ENCODE measurements at places on chromosomes 6 and 20.

DNA sequence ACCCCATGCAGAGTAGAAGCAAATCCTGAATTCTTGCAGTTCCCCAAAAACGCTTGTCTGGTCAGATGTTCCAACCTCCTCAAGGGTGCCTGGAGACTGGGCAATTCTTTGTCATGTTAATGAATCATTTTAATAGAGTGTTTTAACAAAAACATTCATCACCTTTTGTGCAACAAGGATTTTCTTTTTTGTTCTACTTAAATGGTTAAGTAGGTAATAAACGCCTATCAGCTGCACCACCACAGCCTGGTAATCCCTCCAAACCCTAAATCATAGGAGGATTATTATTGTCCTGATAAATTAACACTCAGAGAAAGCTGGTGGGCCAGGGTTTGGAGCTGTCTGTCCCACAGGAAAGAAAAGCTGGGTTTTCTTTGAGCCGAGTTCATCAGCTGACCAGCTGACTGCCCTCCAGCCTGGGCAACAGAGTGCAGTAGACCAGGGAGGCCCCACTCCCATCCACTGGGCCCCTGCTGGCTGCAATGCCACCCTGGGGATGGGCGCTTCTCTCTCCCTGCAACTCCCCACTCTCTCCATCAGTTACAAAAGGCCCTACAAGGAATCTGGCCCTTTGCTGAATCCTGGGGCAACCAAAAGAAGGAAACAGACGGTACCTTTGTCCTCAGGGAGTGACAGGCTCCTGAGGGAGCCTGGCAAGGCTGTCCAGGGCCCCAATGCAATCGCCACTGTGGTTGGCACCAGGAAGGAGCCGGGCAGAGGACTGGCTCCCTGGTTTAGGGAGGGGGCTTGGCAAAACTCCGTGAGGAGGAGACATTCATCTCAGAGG is 23.1 kb upstream of the BMP7 start:
- no peak for DNase-seq

DNA sequence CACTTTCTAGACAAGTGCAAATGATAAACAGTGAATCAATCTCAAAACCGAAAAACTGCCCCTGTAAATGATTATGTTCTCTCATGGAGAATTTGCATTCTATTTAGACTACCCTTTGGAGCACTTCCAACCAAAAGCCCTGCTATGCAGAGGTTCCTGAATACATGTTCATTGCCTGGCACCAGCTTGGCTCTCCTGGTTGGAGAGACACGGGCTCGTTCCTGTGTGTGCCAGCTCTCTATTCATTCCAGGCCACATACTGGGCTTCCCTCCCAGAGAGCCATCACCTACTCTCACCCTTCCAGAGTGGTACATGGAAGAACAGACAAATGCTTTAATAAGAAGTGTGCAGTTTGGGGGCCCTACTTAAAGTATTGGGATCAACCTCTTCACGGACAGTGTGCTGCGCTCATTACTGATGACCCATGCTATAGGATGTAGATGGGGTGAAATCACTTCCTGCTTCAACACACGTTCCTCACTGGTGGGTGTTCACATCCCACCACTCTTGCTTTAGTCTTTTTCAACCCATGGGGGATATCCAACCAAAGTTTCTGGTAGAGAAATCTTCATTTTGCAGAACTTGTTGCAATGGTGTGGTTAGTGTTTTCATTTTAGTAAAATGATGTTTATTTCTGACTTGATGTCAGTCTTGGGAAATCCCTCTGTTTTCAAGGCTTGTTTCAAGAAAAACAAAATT is 38.5 kb upstream of the NAA20 start:
- no peak for DNase-seq

GRCh38 chr20:58372806-58373205 is 16.2 kb upstream of the VAPB start:
- DNase-seq: no peak

DNA sequence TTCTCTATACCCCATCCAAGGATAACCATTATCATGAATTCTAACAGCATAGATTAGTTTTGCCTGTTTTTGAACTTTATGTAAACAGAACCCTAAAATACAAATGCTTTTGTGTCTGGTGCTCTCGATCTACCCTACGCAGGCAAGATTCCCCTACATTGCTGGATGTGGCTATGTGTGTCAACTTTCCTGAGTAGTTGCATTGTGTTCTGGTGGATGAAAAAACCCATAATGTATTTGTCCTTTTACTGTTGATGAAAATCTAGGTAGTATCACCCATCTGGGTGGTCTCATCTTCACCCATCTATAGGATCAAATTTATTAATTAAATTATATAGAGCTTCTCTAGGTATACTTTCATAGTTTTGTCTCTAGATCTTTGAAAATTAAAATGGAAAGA is 211.7 kb downstream of the ANKRD60 start:
- no peak for DNase-seq

GRCh38 chr6:14542670-14543366 is 425.2 kb downstream of the CD83 start:
- no peak for DNase-seq

DNA sequence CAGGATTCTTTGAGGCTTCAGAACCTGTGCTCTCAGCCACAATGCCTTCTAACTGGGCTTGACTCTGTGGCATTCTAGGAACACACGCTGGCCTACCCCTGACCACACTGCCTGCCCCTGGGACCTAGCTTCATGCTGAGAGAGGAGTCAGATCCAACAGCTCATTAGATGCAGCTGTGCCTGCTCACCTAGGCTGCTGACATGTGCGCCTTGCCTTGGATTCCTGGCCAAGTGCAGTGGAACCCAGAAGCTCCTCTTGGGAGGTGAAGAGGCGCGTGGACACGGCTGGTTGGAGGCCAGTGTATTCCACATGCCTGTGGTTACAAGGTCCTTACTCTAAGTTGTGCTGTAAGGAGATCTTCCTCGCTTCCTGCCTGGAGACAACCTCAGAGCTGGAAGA is 24.7 kb upstream of the KCNK16 start:
- no peak for DNase-seq

DNA sequence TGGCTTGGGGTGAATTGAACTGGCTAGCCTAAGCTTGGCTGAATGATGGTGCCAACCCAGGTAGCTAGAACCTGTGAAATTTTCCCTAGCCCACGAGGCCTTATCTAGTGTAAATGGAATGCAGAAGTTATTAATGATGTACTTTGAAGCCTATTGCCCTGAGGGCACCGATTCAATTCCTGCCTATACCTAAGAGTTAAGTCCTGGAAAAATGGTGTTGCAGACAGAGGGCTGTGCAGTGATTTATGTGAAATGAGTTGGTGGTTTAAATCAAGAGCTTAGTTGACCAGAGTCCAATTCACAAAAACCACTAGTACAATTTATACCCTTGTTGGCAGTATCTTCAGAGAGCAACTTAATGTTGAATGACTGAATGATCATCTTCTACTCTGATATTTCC is 373.8 kb upstream of the JAG1 start:
- DNase-seq: no peak

- DNase-seq: no peak
Measured at GRCh38 chr6:10098756-10099528, 315.9 kb downstream of the TFAP2A start.

DNA sequence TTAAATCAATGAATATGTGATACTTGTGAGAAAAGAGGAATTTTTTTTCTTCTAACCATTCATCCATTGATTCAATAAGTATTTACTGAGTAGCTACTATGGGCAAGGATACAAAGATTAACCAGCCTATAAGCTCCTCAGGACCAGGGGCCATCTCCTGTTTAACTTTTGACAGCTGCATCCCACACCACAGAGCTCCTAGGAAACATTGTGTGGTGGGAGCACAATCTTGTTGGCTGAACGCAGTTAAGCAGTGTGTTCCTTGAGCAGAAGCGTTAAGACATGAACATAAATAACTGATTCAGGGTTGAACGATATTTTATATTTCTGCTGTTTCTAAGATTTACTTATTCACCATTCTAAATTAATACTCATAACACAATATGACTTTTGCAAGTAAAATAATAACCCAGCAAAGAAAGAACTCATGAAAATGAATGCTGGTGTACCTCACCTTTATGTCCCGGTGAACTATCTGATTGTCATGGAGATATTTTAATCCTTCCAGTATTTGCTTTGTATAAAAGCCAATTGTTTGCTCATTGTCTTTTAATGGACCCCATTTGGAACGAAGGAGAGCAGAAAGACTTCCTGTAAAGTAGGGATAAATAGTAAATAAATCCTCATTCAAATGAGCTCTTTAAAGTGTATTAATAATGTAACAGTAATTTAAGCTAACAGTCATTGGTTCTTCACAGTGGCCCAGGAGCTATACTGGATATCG is 62.6 kb upstream of the MAP7 start:
- no peak for DNase-seq

GRCh38 chr6:144145541-144145940 is 4.8 kb upstream of the STX11 start:
- no peak for DNase-seq
